Stimulated activated CD4-positive, alpha-beta T cell treated with anti-CD3 and anti-CD28 coated beads, Interleukin-1b, Interleukin-23, amount 100 ng/mL, for 48 hours (primary cell): ENCODE measurements at places on chromosomes 5 and 9.

GRCh38 chr9:129218272-129218625 is 40.2 kb upstream of the IER5L start:
- no peak for DNase-seq

GRCh38 chr9:110048976-110049698 is 158.8 kb downstream of the C9orf152 start:
- DNase-seq, result no peak

- DNase-seq, result peak; percentile 3
Measured at GRCh38 chr5:124748687-124749594, 2.5 kb upstream of the ZNF608 start.

DNA sequence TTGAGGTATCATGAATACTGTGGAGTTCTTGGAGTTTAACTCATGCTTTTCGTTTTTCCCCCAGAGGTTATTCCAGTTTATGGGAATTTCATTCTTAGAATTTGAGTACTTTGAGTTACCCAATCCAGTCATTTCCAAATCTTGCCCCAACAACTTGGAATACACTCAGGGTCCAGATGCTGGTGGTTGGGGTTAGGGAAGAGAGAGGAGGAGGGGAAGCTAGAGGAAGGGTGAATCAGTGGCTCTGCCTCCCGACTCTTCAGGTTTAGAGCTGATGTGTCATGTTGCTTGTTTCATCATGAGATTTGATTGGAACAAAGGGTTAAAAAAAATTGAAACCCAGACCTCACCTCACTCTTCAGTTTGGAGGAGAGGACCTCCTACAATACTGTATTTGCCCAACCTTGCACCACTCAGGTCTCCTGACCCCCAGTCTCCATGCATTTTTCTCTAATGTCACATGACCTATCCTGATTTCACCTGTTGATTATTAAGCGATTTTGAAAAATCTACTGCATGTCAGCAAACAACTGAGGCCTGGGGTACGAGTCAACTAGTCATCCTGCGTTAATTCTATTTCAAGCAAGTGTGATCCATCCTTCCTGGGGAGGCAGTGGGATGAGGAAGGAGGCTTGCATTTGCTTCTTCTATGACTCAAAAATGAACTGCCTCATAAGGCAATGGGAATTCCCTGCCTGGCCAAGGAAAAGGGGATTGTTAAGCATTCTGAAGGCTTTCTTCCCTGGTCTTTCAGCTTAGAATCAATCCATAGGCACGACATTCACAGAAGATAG is 6.2 kb upstream of the SLC1A3 start:
- no peak for DNase-seq

DNA sequence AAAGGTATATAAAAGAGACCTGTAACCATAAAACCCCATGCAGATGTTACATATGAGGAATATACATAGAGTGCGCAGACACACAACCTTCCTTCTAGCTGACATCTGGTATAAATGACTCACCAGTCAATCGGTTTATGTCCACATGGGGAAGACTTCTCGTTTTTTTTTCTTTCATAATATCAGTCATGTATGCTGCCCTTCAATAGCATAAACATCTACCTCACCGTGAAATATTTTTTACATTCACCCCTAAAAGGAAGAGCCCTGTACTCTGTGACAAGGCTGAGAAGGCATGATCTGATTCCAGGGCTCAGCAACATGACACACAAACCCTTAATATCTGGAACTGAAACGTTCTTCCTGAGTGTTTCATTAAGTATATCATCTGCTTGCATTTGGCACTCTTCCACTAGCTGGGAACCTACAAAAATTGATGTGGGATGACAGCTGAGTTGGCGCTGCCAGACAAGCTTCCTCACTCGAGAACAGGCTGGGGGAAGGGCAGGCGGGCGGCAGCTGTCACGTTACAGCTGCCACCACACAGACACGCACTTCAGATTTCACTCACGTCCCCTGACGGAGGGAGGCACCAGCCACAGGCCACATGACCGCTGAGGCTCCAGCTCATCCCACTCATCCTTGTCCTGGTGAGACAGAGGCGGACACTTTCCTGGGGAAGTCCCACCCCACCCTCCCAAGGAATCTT is 74.2 kb downstream of the SHB start:
- peak; percentile 56 for DNase-seq

DNA sequence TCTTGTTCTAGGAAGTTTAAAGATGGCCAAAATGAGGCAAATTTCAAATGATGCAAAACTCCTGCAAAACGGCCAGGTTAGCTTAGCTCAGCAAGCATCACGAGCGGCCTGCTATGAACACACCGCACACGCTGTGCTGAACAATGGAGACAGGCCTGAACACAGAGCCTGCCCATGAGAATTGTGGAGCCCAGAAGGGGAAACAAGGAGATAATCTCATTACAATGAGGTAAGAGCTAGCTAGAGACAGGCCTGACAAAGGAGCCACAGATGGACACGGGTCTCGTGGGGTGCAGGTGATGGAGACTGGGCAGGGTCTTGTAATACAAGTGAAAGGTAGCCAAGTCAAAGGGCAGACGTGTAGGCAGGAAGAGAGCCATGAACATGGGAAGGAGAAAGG is 50.2 kb downstream of the PSMB7 start:
- no peak for DNase-seq
